ENCODE measurements at places on chromosomes 1 and 21. TPM values are rescaled to one million over a fixed set of nuclear protein-coding genes. Genes with fewer than 3 reads are reported as not detected.

DNA sequence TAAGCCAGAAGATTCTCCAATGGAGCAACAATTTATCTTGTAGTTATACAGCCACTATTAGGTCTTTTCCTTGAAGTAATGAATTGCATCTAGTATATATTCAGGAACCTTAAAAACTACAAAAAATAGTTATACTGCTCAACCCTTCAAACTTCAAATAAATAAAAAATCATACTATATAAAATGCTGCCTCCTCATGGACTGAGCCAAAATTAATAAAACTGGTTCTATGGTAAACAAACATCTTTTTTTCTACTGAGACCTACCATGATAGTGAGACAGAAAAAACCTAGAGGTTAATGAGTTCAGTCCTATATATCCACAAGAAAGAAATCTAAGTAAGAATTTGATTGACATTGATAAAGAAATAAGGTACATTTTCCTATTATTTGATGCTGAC lies 67.7 kb downstream of the GPATCH2 start:
- no peak for DNase-seq

- peak; percentile 27 for DNase-seq
These were observed 54.5 kb downstream of the PCNX2 start for GRCh38 chr1:233240829-233241682.

DNA sequence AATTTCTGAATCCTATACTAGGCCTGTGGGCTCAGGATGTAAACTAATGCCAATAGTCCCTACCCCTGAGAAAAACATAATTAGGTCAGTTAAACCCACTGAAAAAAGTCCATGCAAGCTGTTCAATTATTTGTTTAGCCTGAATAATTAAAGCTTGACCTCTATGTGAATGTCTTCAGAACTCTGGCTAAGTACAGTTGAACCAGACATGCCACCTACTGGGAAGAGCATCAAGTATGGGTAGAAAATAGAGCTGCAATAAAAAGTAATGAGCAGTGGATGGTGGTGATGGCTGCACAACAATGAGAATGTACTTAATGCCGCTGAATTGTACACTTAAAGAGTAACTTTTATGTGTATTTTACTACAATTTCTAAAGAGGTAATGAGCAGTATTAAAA lies 23.6 kb upstream of the SLC19A2 start:
- DNase-seq = peak; percentile 66

GRCh38 chr1:75276385-75276784 lies 142.2 kb downstream of the LHX8 start:
- no peak for DNase-seq

DNA sequence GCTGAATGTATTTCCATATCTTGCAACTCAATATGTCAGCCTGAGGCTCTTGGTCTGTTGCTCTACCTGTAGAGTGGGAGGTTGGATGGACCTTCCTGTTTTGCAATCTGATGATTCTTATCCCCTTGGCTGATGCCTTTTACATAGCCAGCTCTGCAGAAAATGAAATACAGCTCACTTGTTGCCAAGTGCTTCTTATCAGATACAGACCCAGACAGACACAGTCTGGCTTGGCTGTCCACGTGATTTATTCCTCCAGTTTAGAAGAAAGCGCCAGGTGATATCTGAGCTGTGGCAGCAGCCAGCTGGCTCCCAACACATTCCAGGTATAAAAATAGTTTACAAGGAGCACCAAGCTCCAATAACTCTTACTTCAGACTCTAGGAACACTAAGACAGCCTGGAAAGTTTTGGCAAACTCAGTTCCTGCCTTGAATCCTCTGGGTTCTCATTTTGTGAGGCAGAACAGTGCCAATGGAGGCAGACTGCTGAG lies 479.2 kb upstream of the USP24 start:
- no peak for DNase-seq

TGFB2 gene
- 2.5 TPM for total RNA-seq

RPS8 gene
- total RNA-seq = 1,606 TPM

Measured in HT-29 (cell line).